Glomerular endothelial cell (primary cell): ENCODE measurements at places on chromosomes 13 and 19.

DNA sequence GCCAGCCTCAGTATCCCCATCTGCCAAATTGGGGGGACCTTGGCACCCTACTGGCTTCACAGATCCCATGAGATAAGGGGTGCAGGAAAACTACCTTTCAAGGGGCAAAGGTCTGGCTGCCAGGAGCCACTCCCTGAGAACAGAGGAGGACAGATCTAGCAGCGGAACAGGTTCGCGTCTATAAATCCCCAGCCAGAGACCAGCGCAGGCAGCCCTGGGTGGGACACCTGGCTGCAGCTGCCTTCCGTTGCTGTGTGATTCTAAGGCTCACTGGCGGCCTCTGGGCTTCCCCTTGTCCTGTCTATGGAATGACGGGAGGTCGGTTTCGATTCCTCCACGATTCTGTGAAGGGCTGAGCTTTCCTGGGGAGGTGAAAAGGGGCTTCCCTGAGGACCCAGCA is 7.3 kb downstream of the RELB start:
- no peak for DNase-seq

- DNase-seq, result no peak
These were observed 12.6 kb upstream of the LILRB4 start for GRCh38 chr19:54650108-54650655.

GRCh38 chr19:46861691-46862502 is 1.1 kb downstream of the ARHGAP35 start:
- DNase-seq, result no peak

GRCh38 chr13:33763021-33763420 is 54.9 kb upstream of the RFC3 start:
- DNase-seq, result no peak

DNA sequence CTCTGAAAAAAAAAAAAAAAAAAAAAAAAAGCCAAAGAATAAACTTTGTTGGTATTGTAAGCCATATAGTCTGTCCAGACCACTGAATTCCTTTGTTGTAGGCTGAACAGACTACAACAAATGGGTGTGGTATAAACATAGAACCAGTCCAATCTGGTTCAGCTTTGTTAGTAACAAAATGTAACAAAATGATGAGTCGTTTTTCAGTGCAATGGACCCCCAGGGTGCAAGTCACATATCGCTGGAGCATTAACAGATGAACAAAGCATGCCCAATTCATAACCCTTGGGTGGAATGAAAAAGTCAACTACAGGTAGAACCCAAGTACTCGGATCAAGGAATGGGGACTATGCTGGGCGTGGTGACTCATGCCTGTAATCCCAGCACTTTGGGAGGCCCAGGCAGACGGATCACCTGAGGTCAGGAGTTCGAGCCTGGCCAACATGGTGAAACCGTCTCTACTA is 13.6 kb upstream of the FCHO1 start:
- DNase-seq, result no peak

- no peak for DNase-seq
These were observed 1394.2 kb upstream of the ATXN8OS start for GRCh38 chr13:68713394-68713793.

DNA sequence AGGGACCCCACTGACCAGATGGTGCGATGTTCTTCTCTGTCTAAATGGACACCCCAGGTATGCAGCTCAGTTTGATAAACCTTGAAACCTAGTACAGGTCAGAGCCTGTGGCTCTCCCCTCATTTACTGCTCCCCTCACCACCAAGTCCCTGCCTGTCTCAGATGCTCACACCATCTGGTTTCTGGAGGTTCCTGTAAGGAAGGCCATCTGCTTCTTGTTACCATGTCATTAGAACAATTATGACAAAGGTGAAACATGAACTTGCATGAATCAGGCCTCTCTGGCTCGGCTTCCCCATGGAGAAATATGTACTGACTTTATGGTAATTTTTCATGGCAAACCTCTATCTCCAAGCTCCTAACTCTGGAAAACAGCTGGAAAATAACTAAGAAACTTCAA is 965.7 kb downstream of the UQCRFS1 start:
- DNase-seq, result no peak
